ENCODE measurements at places on chromosomes 4 and X.
A peak's percentile ranks its signal among the peaks of the same experiment; 100 is the strongest.

- DNase-seq = no peak
Observed at GRCh38 chr4:158490629-158491028, 31.1 kb upstream of the RXFP1 start.

DNA sequence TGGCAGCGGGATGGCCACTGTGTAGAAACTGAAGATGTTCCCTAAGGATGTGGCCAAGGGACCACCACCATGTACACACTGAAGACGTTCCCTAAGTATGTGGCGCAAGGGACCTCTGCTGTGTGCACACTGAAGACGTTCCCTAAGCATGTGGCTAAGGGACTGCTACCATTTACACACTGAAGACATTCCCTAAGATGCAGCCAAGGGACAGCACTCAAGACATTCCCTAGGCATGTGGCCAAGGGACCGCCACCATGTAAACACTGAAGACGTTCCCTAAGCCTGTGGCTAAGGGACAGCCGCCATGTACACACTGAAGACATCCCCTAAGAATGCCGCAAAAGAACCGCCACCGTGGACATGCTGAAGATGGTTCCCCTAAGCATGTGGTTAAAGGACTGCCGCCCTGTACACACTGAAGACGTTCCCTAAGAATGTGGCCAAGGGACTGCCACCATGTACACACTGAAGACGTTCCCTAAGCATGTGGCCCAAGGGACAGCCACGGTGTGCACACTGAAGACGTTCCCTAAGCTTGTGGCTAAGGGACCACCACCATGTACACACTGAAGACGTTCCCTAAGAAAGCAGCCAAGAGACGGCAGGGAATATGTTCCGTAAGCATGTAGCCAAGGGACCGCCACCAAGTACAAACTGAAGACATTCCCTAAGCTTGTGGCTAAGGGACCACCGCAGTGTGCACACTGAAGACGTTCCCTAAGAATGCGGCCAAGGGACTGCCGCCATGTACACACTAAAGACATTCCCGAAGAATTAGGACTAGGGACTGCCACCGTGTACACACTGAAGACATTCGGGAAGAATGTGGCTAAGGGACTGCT is 43.3 kb downstream of the DHRSX start:
- no peak for DNase-seq

DNA sequence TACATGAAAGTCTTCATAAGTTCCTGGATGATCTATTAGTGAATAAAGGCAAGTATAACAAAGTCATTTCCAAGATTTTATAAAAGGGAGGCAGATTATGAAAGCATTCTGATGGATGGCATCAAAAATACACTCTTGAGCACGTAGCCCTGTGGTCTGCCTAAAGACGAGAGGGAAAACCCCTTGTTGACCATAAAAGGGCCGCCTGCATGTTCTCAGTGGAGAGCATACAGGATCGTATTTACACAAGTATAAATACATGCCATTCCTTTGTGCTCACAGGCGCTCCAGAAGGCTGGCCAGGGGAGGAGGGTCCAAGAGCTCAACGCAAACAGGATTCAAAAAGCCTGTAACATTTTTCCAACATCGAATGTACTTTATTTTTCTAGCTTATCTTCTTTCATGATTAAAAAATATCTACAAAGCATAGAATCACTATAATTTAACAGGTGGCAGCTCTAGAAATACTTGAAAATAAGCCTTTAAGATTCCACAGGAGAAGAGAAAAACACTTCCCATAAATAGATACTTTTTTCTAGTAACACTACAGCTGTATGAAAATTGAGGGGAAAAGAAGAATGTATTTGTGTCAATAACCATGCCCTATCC is 29.6 kb downstream of the PDGFC start:
- no peak for DNase-seq

GRCh38 chrX:13652287-13652793 is 601 bp upstream of the TCEANC start:
- DNase-seq = no peak

- DNase-seq = no peak
Observed at GRCh38 chr4:16588651-16589050, 309.8 kb downstream of the LDB2 start.

GRCh38 chrX:110915111-110915510 is 119.5 kb upstream of the CHRDL1 start:
- no peak for DNase-seq

DNA sequence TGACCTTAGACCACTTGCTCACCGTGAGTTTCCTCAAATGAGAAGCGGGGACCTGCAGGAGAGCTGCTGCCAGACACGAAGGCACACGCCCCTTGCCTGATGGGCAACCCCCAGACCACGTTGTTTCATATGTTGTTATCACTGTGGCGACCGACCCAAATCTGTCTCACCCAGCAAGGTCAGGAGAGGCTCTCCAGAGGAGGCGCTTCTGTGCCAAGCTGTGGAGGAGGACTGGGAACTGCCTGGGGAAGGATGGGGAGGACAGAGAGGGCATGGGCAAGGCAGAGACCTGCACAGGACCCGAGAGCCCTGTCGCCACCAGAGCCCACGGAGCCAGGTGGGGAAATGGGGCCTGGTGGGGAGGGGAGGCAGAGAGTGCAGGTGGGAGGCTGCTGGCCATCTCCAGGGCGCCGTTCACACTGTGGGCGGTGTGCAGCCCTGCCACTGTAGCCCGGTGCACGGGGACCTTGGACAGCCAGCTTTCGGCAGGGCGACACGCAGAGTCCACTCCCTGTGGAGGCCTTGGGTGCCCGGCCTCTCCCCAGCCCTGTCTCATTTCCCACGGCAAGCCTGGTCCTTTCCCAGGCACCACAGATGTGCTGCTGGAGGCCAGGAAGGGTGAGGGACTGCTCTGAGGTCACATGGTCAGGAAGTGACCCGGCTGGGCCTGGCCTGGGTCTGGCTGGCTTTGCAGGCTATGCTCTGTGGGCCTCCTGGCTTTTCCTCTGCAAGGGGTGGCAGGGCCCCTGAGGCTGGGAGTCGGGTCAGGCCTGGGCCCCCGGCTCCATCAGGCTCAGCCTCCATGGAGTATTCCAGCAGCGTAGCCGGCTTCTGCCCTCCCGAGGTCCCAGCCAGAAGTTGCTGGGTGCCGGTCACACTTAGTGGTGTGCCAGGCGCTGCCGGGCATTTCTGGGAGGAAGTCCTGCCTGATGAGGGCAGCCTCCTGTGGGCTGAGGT is 3.2 kb downstream of the HTRA3 start:
- DNase-seq = no peak

DNA sequence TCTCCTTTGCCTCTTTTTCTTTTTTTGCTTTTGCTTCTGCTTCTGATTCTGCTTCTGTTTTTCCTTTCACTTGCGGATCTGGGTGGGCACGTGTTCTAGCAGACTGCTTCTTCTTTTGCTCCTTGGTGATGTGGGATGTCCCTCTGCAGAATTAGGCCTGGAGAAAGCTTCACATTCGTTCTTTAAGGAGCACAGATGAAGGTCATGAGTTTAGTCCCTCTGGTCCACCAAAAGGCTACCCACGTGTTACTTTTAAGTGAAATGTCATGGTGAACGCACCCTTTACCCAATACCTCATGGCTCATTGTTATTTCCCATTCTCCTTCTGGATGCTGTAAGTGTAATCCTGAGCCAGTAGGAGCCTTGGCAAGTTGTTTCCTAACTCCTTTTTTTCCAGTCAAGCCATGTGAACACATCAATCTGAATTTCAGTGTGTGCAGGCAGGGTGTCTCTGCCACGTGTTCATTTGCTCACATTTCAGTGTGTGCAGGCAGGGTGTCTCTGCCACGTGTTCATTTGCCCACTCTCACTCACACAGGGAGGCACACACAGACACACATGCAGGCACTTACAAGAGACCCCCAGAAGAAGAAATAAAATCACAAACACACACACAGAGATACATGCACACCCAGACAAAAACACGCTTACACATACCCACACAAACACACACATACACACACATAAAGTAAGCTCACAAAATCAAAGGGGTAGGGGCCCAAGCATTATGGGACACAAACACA is 36.9 kb downstream of the NBDY start:
- peak; percentile 28 for DNase-seq

DNA sequence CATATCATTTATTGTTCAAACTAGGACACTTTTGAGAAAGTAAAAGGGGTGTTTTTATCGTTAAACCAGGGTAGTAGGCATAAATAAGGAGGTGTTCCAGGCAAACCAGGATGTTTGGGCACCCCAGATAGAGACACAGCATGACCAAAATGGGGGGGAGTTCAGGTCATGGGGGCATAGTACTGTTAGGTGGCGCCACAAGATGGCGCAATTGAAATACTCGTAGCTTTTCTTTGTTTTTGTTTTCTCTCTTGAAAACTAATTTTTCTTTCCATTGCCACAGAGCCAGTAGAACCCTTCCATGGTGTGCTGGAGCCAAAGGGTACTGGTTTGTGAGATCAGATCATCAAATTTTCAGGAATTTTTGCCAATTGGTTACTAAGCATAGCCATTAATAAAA is 283.4 kb downstream of the BCOR start:
- DNase-seq = peak; percentile 54

DNA sequence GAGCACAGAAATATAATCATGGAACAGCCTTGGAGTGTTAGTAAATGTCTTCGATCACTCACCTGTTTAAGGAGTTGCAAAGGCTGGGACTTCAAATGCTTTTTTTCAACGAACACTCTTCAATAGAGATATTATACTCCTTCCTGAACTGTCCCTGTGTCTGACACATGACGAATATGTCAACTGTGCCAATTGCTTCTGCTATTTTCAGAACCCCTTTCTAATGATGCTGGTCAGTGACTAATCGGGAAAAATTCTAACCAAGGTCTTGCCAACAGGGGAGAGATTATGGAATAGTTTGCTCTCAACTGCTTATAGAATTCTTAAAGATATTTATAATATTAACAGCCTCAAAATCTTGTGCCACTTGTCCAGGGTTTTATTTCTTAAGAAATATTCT is 8.5 kb upstream of the KLHL34 start:
- DNase-seq = no peak

DNA sequence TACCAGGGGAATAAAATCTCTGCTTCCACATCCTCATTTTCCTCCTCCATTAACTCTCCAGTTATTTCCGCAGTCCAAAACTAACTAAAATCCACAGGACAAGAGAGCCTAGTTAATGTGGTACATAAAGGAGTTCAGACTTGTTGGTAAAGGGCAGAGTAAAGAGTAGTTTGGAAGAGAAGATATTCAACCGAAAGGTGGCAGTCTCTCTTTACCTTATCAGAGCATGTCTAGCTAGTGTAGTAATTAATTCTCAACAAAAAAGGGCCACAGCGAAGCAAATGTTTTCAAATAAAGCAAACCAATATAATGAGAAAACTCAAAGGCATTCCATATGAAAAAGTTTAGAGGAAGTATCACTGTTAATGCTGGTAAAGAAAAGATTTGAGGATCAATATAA is 286.5 kb downstream of the GLUD2 start:
- no peak for DNase-seq

GRCh38 chrX:123408821-123409737 is 225.0 kb downstream of the GRIA3 start:
- no peak for DNase-seq

DNA sequence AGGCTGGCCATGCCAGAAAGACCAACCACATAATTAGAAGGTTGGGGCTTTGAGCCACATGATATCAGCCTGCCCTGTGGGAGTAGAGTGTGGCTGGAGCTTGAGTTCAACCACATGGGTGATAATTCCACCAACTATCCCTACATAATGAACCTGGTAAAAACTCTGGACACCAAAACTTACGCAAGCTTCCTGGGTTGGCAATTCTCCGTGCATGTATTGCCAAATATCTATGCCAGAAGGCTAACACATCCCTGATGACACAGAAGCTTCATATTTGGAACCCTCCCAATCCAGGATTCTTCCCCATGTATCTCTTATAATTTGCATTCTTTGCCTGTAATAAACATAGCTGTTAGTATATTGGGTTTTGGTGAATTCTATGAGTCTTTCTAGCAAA is 68.2 kb downstream of the FUNDC1 start:
- DNase-seq = no peak

GRCh38 chrX:108322234-108322633 is 116.0 kb downstream of the COL4A6 start:
- no peak for DNase-seq

DNA sequence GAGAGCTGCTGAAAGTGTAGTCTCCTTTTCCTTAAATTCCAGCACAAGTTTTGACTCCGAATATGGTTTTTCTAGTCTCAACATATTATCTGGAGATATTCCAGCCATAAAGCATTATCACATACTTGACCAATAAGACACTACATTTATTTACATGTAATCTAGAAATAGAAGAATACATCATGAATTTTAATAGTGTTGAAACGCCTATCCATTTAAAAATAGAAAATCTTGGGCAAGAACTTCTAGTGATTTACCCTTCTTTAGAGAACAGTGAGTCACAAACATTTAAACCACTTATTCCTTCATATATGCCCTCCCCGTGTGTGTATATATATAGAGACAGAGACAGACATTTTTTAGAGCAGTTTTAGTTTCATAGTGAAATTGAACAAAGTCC is 161.5 kb downstream of the SOWAHB start:
- DNase-seq = no peak

- no peak for DNase-seq
Observed at GRCh38 chr4:67468830-67469229, 76.5 kb downstream of the CENPC start.

DNA sequence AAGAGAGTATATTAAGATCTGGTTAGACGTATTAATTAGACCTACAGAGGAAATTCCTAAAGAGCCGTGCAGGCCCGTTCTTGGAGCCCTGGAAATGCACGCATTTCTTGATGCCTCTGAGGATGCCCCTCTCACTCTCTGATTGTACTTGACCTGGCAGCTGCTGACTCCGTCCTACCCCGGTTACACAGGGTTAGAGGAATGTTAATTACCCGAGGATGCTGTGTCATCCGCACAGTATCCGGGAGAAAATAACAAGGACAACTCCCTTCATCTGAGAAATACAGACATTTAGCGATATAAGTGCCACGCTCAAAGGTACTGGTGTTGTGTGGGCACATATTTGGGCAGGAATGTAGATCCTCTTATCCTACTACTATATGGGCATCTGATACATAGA is 404.6 kb upstream of the FAT1 start:
- DNase-seq = no peak

DNA sequence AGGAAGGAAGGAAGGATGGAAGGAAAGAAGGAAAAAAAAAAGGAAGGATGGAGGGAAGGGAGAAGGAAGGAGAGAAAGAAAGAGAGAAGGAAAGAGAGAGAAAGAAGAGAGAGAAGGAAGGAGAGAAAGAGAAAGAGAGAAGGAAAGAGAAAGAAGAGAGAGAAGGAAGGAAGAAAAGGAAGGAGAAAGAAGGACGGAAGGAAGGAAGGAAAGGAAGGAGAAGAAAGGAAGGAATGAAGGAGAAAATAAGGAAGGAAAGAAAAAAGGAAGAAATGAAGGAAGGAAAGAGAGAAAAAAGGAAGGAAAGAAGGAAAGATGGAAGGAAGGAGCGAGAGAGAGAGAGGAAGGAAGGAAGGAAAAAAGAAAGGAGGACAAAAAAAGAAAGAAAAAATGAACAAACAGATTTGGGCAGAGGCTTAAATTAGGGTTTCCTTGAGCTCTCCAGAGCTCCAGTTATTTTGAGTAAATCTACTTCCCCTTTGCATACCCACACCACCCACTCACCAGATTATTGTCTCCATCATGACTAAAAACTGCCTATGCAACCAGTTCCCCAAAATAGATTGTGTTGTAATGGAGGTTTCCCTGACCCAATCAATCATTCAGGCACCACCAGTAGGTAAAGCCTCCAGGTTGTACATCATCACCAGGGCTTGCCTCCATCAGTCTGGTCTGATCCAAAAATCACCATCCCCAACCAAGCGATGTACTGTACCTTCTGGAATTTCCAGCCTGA is 1722.9 kb upstream of the PCDH10 start:
- DNase-seq = no peak

- no peak for DNase-seq
Observed at GRCh38 chr4:23268072-23268771, 575.5 kb downstream of the GBA3 start.

GRCh38 chrX:133384454-133384853 is 30.8 kb downstream of the GPC4 start:
- DNase-seq = no peak

- DNase-seq = no peak
Observed at GRCh38 chrX:45379236-45379635, 178.6 kb upstream of the DIPK2B start.

All from activated CD4-positive, alpha-beta T cell treated with anti-CD3 and anti-CD28 coated beads, Interleukin-10, Interleukin-2, amounts not matched to agents 100 ng/mL and 50 ng/mL, durations not matched to agents 16 hours and 8 hours (primary cell).